ENCODE measurements at places on chromosomes 6 and 20.

GRCh38 chr6:7786214-7786661, 60.3 kb downstream of the BMP6 start:
- no peak for DNase-seq

GRCh38 chr6:157741948-157742556, 81.0 kb upstream of the SNX9 start:
- DNase-seq: no peak

DNA sequence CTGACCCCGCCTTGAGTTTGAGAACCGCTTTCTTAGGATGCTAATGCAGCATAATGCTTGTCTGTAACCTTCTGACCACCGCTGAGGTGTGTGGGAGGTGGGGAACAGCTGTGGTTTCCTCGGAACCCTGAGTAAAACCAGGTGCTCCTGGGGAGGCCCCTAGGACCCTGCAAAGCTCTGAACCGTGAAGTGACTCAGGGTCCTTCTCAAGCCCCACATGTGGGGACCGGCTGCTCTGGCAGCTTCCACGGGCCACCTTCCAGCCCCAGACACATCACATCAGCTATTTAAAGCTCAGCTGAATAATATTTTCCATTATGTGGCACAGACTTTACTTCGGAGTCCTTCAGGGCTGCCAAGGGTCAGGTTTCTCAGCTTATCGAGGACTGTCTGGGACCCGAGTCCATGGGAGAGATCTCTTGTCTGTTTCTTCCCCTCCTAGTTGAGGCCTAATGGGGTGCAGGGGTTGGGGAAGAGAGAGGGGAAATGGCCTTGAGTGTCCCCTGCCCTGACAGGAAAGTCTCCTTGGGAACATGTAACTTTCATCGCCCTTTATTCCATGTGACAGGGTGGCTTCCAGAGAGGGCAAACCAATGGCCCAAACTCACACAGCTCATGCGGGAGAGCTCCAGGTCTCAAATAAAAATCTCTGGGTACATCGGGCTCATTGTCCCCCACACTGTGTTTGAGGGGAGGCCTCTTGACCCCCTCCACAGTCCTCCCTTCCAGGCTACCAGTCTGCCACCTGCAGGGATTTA, 186.1 kb upstream of the SLC24A3 start:
- DNase-seq: no peak

DNA sequence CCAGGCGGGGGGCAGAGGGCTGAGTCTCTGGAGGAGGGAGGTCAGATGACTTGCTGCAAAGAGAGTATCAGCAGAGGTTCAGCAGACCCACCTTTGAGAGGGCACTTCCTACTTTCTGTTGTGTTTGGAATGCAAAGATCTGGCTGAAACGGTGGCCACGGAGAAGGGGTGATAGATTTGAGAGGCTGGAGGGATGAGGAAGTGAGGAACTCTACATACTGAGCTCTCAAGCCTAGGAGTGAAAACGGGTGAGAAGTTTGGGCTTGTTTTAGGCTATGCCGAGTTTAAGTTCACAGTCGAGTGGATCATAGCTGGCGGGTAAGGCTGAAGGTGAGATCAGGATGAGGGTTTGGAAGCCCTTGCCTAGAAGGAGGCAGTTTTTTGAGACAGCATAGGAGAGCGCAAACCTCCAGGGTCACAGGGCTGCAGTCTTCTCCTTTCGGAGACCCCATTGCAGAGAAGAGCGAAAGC, 477 bp upstream of the ITPA start:
- peak; percentile 29 for DNase-seq

DNA sequence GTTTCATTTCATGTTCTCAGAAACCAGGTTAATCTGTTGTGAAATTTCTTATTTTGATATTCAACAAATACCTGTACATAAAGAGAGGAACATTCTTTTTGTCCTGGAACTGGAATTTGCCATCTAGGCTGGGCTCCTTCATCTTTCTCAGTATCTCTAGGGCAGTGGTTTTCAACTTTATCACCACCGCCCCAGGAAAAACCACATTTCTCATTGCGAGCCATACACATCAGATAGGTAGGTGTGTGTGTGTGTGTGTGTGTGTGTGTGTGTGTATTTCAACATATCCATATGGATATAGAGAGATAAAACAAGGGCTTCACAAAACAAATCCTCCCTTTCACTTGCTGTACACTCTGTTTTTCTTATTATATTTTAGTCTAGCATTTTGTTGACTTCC, 24.1 kb downstream of the BFSP1 start:
- DNase-seq: no peak

DNA sequence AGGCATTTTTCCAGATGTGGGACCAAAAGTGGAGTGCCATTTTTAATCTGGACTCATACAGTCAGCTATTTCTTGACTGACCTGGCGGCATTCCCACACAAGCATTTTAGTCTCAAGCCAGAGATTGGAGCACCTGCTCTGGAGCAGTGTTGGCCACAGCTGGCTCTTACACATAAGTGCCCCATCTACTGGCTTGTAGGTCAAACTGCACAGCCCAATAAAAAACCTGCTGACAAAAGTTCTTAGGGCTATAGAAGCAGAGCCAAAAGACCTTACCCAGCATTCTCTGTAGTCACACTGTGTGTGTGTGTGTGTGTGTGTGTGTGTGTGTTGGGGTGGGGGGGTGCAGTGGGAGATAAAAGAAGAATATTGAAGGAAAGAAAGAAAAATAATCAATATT, 38.6 kb upstream of the SENP6 start:
- DNase-seq: peak; percentile 62

DNA sequence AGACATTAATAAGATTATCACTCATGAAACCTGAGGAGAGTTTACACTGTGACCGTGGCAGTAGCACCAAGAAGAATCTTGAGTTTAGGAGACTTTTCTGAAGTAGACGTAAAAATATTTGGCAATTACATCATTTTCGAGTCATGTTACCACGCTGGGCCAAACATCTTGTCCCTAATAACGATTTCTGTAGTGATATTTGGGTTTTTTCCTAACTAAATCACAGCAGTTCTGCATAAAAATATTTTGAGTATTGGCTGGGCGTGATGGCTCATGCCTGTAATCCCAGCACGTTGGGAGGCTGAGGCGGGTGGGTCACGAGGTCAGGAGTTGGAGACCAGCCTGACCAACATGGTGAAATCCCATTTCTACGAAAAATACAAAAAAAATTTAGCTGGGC, 262.4 kb downstream of the PHF3 start:
- no peak for DNase-seq

GRCh38 chr6:9984607-9985006, 430.3 kb downstream of the TFAP2A start:
- DNase-seq: no peak

All from mesenchymal stem cell (in vitro differentiated cells and primary cell).